ENCODE measurements at places on chromosomes 16 and 17.

GRCh38 chr16:8768692-8769091 is 28.7 kb downstream of the TMEM186 start:
- no peak for DNase-seq

- DNase-seq = no peak
These were observed 4.6 kb upstream of the GAN start for GRCh38 chr16:81310045-81310644.

GRCh38 chr17:50423553-50424159 is 2.4 kb upstream of the ACSF2 start:
- no peak for DNase-seq

DNA sequence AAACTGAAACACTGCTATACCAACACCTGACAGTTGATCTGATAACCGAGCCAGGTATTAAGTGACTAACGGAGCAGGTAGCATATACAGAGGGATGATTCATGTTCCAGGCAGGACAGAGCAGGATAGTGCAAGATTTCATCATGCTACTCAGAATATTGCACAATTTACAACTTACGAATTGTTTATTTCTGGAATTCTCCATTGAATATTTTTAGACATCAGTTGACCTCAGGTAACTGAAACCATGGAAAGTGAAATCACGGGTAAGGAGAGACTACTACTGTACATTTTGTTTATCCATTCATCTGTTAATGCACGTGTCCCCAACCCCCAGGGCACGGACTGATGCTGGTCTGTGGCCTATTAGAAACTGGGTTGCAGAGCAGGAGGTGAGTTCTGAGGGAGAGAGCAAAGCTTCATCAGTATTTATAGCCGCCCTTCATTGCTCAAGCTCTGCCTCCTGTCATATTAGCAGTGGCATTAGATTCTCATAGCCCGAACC is 14.5 kb upstream of the PPM1E start:
- DNase-seq = no peak

DNA sequence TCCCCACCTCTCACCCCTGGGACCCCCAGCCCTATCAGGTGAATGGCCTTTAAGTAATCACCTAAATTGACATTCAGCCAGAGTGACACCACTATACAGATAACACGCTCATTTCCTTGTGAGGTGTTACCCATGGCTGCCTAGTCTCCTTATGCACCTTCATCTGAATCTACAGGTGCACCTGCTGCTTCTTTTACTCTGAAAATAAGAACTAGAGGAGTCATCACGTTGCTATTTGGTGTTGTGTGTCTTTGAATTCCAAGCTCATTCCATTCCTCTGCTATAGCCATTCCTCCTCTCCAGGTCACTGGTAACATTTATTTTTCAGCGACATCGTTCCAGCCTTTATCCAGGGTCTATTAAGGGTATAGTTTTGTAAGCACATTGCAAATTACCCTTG is 9.8 kb downstream of the LGALS9 start:
- DNase-seq = no peak

DNA sequence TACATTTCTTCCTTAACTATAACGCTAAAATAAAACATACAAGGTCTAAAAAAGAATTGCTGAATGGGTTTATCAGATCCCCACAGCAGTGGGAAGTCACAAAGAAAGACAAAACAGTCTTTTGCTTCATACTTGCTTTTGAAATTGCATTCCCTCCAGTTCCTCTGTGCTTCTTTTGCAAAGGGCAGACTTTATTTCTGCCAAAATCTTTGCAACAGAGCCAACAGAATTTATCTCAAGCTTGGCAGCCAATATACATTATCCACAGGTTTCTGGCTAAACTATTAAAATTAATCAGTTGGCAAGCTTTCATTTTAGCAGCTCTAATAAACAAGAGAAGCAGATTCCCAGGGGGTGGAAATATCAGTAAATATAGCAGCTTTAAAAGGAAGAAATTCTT is 378.9 kb upstream of the CA10 start:
- DNase-seq = no peak

DNA sequence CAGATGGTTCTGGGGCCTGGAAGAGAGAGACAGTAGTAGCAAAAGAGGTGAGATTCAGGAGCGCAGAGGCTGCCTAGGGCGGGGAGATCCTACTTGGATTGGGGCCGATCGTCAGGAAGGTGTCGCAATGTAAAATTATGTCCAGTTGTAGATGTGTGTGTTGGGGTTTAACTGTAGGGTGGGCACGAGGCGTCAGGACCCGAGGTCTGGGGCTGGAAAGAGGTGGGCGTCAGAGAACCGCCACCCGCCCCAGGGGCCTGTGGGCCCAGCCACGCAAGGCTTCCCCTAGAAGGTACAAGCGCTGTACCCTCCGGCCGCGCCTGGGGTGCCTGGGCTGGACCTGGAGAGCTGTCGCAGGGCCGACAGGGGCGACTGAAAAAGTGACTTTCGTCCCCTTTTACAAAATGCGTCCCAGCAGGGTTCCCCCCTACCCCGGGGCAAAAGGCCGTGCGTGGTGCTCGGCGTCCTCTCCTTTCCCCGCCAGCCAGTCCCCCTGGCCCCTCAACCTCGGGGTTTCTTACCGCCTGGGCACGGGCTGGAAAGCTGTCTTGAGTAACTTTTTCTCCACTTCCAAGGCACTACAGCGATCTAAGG is 2.8 kb downstream of the IRX3 start:
- DNase-seq = no peak

GRCh38 chr17:42010898-42011516 is 6.2 kb downstream of the DNAJC7 start:
- no peak for DNase-seq

GRCh38 chr17:17206913-17207335 is 791 bp upstream of the PLD6 start:
- no peak for DNase-seq

DNA sequence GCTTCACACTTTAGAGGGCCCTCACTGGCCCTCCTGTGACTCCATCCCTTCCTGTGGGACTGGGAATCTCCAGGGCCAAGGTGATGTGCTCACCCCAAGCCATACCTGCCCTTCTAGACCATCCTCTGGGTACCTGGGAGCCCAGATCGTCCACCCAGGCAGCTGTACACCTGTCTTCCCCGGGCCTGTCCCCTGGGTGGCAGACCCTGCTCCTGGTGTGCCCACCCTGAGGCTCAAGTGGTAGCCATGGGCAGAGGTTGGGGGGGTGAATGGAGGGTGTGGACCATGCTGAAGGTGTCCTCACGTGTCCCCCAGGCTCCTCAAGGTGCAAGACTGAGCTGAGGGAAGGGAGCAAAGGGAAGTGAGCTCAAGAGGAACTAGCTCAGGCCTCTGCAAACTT is 9.3 kb downstream of the CLEC10A start:
- DNase-seq = no peak

GRCh38 chr16:31488468-31489297 is 5.8 kb downstream of the SLC5A2 start:
- no peak for DNase-seq

DNA sequence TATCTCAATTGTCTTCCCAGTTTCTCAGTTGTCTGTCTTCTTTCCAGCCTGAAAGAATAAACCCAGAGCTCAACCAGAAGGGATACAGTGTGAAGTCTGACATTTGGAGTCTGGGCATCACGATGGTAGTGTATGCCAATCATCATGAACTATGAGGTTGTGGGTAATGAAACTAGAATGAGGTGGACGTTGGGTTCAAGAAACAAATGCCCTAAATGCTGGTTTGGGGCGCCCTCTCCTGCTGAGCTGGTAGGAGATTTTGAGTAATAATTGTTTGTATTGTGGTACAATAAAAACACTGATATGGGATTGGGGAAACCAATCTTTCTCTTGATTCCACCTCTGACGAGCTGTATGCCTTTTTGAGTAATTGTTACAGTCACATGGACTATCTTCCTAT is 110.4 kb downstream of the MAP2K6 start:
- no peak for DNase-seq

Measured in coronary artery (tissue), 2 donors.